Astrocyte (in vitro differentiated cells and primary cell): ENCODE measurements at places on chromosomes 5 and 9.

- H3K27me3 ChIP-seq: peaks cover 46% of the 10 kb centered on the region
- no peaks in the 10 kb centered on the region for H3K36me3 ChIP-seq
- H3K4me1 ChIP-seq: no peaks in the 10 kb centered on the region
- no peak overlapping the region for H3K4me3 ChIP-seq
- no peak for DNase-seq
Observed at GRCh38 chr9:36974731-36975130, 59.3 kb downstream of the PAX5 start.

DNA sequence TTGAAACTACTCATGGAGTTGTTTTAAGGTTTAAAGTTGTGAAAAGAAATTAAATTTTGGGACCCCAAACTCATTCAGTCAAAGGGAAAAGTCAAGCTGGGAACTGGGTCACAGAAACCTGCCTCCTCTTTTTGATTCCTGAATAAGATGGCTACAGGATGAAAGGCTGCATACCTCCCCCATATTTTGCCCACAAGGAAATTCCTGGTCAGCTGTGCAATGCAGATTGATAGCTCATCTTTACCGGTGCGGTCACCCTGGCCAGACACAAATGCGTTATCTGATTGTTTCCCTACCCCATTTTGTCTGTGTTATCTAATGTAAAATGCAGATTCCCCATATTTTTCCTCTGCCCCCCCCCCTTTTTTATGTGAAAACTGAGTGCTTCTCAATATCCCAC is 1.3 kb downstream of the HAVCR2 start:
- no peak overlapping the region for H3K27ac ChIP-seq
- no peaks in the 10 kb centered on the region for H3K36me3 ChIP-seq
- H3K27me3 ChIP-seq: no peaks in the 10 kb centered on the region
- H3K4me1 ChIP-seq: no peaks in the 10 kb centered on the region

- peaks cover 7% of the 10 kb centered on the region for H3K36me3 ChIP-seq
- H3K27ac ChIP-seq: no peak overlapping the region
- no peak overlapping the region for H3K4me3 ChIP-seq
- no peak for DNase-seq
- H3K27me3 ChIP-seq: no peaks in the 10 kb centered on the region
Observed at GRCh38 chr5:1525624-1526189, 1.9 kb upstream of the LPCAT1 start.

- H3K27me3 ChIP-seq: no peaks in the 10 kb centered on the region
- H3K27ac ChIP-seq: no peak overlapping the region
- no peak overlapping the region for H3K4me3 ChIP-seq
- no peaks in the 10 kb centered on the region for H3K4me1 ChIP-seq
- no peaks in the 10 kb centered on the region for H3K36me3 ChIP-seq
- DNase-seq: peak; percentile 4
Observed at GRCh38 chr9:113536483-113537228, 73.1 kb downstream of the RGS3 start.

GRCh38 chr5:56211298-56211865 is 21.7 kb downstream of the ANKRD55 start:
- H3K4me1 ChIP-seq: peaks cover 9% of the 10 kb centered on the region
- DNase-seq: peak; percentile 86
- no peak overlapping the region for H3K4me3 ChIP-seq
- no peak overlapping the region for H3K27ac ChIP-seq

DNA sequence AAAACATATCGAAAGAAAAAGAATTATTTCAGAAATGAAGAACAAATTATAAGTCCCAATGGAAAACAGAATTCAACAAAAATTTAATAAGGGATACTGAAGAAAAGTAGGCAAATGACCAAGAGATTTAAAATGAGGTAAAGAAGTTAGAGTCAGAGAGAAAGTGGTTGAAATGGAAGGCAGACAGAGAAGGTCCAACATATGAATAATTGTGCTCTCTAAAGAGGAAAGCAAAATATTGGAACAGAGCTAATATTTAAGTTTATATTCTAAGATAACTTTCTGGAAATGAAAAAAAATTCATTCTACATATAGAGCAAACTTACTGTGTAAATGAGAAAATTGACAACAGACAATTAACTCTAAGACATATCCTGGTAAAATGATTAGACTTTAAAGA is 94.1 kb downstream of the PTCH1 start:
- no peak overlapping the region for H3K27ac ChIP-seq
- no peak for DNase-seq
- H3K4me1 ChIP-seq: peaks cover 5% of the 10 kb centered on the region

DNA sequence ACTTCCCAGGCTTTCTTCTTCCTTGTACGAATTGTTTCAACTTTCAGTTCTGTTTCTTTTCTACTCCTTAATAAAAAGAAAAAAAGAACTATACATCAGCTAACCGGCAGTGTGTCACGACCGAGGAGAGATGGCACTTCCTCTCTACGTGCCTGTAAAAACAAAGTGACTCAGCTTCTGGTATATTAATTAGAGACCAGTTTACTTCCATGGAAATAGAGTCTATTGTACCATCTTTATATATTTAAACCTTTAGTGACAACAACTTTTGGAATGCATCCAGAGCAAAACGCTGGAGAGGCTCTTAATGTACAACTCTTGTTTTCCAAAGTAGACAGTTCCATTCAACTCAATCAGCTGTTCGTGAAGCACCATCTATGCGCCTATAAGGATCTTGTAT is 94.5 kb upstream of the LIFR start:
- peak overlapping the region; percentile 25 for H3K4me3 ChIP-seq
- peaks cover 12% of the 10 kb centered on the region for H3K4me1 ChIP-seq
- H3K27me3 ChIP-seq: no peaks in the 10 kb centered on the region
- DNase-seq: peak; percentile 42

DNA sequence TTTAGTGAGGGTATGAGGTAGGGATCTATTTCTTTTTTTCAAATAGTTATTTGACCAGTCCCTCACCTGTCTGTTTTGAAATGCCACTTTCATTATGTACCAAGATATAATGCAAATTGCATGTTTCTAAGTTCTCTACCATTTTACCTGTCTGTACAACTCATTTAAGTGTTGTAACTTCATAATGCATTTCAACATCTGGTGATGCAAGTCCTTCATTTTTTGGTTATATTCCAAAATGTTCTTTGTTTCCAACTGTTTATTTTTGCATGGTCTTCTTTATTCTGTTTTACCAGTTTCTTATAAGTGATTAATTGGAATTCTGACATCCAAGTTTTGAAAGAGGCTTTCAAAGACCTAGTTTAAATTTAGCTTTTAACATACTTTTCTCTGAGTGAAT is 26.8 kb downstream of the TDRD7 start:
- no peaks in the 10 kb centered on the region for H3K27me3 ChIP-seq
- H3K27ac ChIP-seq: no peak overlapping the region
- H3K4me3 ChIP-seq: no peak overlapping the region
- no peaks in the 10 kb centered on the region for H3K4me1 ChIP-seq

GRCh38 chr9:37801287-37801850 is 772 bp downstream of the DCAF10 start:
- peak overlapping the region; percentile 99 for H3K4me3 ChIP-seq
- peaks cover 17% of the 10 kb centered on the region for H3K4me1 ChIP-seq
- no peaks in the 10 kb centered on the region for H3K27me3 ChIP-seq
- peak; percentile 12 for DNase-seq
- H3K27ac ChIP-seq: peak overlapping the region; percentile 81

- peaks cover 5% of the 10 kb centered on the region for H3K36me3 ChIP-seq
- no peak overlapping the region for H3K4me3 ChIP-seq
- peaks cover 11% of the 10 kb centered on the region for H3K4me1 ChIP-seq
- no peaks in the 10 kb centered on the region for H3K27me3 ChIP-seq
Observed at GRCh38 chr5:31407921-31408693, 123.8 kb downstream of the DROSHA start.

GRCh38 chr9:75170898-75171360 is 82.6 kb downstream of the OSTF1 start:
- H3K4me1 ChIP-seq: peaks cover 11% of the 10 kb centered on the region
- no peaks in the 10 kb centered on the region for H3K36me3 ChIP-seq
- no peak overlapping the region for H3K27ac ChIP-seq
- no peak overlapping the region for H3K4me3 ChIP-seq

GRCh38 chr5:76944638-76945037 is 8.2 kb upstream of the CRHBP start:
- peak; percentile 53 for DNase-seq
- no peak overlapping the region for H3K4me3 ChIP-seq
- H3K4me1 ChIP-seq: peaks cover 13% of the 10 kb centered on the region
- no peak overlapping the region for H3K27ac ChIP-seq
- H3K27me3 ChIP-seq: no peaks in the 10 kb centered on the region

GRCh38 chr5:428754-429452 is 14.1 kb upstream of the EXOC3 start:
- DNase-seq: no peak
- H3K4me3 ChIP-seq: no peak overlapping the region
- H3K27me3 ChIP-seq: no peaks in the 10 kb centered on the region
- peaks cover 3% of the 10 kb centered on the region for H3K4me1 ChIP-seq

DNA sequence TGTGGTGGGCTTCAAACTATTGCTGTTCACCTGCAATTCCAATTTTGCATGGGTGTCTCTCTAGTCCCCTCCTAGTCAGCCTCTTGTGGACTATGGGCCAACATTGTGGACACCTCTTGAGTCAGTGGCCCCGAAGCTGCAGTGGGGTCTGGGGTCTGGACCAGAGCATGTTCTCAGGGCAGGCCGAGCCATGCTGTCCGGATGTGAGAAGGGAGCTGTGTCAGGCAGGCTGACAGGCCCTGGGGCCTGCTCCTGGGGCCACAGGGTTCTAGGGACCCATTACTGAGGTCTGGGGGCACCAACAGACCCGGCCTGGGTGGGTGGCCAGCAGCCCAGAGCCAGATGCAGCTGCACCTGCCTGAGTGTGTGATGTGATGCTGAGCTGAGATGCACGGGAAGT is 16.5 kb upstream of the IRX4 start:
- H3K27ac ChIP-seq: no peak overlapping the region
- no peak for DNase-seq
- no peak overlapping the region for H3K4me3 ChIP-seq
- no peaks in the 10 kb centered on the region for H3K4me1 ChIP-seq
- H3K27me3 ChIP-seq: no peaks in the 10 kb centered on the region

- H3K27ac ChIP-seq: peak overlapping the region; percentile 73
- peaks cover 14% of the 10 kb centered on the region for H3K4me1 ChIP-seq
- no peaks in the 10 kb centered on the region for H3K27me3 ChIP-seq
Observed at GRCh38 chr5:131378721-131379541, 115.1 kb downstream of the CDC42SE2 start.

DNA sequence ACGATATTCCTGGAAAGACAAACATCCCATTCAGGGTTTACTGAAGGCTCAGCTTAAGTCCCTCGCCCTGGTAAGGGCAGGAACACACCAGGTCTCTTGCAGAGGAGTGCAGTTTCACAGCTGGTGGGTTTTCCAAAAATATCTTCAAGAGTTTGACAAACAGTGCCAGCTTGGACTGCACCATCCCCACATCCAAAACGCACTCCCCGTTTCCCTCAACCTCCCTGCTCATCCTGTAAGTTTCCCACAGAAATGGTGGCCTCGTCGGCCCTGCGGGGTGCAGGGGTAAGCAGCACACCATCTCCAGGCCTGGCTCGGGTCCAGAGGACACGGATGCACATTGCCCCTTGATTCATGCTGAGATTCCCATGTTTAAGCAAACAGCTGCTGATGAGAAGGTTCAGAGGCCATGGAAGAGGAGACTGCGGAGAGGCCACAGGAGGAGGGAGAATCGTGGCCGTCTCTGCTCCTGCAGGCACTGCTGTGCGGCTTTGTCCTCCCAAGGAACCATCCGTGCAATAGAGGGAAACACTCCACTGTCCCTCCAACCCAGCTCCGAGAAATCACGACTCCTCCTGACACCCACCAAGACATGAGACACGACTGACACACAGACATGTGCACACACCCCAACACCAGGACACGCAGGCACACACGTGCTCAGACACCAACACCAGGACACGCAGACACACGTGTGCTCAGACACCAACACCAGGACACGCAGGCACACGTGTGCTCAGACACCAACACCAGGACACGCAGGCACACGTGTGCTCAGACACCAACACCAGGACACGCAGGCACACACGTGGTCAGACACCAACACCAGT is 24.0 kb upstream of the SLC12A7 start:
- H3K27ac ChIP-seq: no peak overlapping the region
- H3K4me1 ChIP-seq: no peaks in the 10 kb centered on the region
- DNase-seq: no peak

DNA sequence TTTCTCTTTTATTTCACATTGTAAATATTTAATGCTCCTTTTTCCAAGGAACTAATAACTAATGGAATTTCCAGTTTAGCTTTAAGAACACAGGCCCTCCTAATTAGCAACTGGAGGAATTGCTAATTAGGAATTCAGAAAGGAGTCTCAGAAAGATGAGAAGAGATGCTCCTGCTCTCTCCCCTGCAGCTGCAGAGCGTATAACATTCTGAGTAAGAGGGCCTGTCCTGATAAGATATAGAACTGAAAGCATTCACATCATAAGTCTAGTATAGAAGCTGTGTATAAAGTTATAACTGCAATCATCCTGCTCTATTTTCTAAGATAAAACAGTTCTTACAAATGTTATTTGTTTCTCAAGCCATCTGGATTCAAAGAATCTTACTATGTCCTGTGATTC is 83.2 kb downstream of the DTWD2 start:
- DNase-seq: no peak
- H3K4me3 ChIP-seq: no peak overlapping the region
- H3K4me1 ChIP-seq: no peaks in the 10 kb centered on the region
- H3K36me3 ChIP-seq: no peaks in the 10 kb centered on the region

GRCh38 chr9:5764130-5764868 is 68.6 kb downstream of the ERMP1 start:
- peaks cover 55% of the 10 kb centered on the region for H3K36me3 ChIP-seq
- H3K27ac ChIP-seq: no peak overlapping the region
- no peak for DNase-seq
- H3K4me3 ChIP-seq: no peak overlapping the region
- H3K4me1 ChIP-seq: no peaks in the 10 kb centered on the region

- H3K27me3 ChIP-seq: no peaks in the 10 kb centered on the region
- H3K27ac ChIP-seq: no peak overlapping the region
- DNase-seq: no peak
- H3K4me1 ChIP-seq: no peaks in the 10 kb centered on the region
Observed at GRCh38 chr5:63164838-63165535, 586.4 kb downstream of the LRRC70 start.

- H3K36me3 ChIP-seq: no peaks in the 10 kb centered on the region
- no peaks in the 10 kb centered on the region for H3K4me1 ChIP-seq
- peaks cover 4% of the 10 kb centered on the region for H3K27me3 ChIP-seq
Observed at GRCh38 chr9:135591506-135592330, 30.2 kb downstream of the PAEP start.

GRCh38 chr5:132011622-132012343 is at the start of gene ACSL6:
TSS of gene ACSL6 (minus strand) at chr5:132011658. CDS start at chr5:132011553, 105 bp downstream.
- H3K36me3 ChIP-seq: no peaks in the 10 kb centered on the region
- DNase-seq: no peak
- H3K27me3 ChIP-seq: peaks cover 29% of the 10 kb centered on the region
- no peak within 1 kb of the TSS for H3K27ac ChIP-seq
- H3K4me1 ChIP-seq: no peaks in the 10 kb centered on the region

- peak overlapping the region; percentile 99 for H3K27ac ChIP-seq
- no peaks in the 10 kb centered on the region for H3K36me3 ChIP-seq
- H3K4me1 ChIP-seq: peaks cover 44% of the 10 kb centered on the region
- no peak overlapping the region for H3K4me3 ChIP-seq
Observed at GRCh38 chr5:72598401-72599064, 91.3 kb upstream of the ZNF366 start.

DNA sequence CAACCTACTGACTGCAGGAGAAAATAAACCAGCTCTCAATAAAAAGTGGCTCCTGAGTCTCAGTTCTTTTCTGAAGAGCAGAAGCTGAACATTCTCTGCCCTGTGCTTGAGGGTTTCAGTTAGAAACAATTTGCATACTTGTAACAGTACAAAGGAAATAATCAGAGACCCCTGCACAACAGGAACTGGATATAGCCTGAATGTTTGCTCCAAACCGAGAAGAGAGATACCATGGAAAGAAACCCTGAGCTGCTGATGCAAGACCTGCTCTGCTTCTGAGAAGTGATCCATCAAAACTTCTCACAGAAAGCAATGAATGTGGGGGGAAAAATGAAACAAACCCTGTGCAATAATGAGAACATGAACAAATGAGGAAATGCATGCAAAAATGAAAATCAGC is 592.9 kb downstream of the SEMA5A start:
- no peak for DNase-seq
- H3K36me3 ChIP-seq: no peaks in the 10 kb centered on the region
- H3K27me3 ChIP-seq: no peaks in the 10 kb centered on the region
- H3K4me3 ChIP-seq: no peak overlapping the region
